ENCODE measurements at places on chromosomes 12 and 14. TPM values are rescaled to one million over a fixed set of nuclear protein-coding genes. Genes with fewer than 3 reads are reported as not detected.

- DNase-seq, result no peak
These were observed 7.5 kb downstream of the FOXG1 start for GRCh38 chr14:28773861-28774691.

DNA sequence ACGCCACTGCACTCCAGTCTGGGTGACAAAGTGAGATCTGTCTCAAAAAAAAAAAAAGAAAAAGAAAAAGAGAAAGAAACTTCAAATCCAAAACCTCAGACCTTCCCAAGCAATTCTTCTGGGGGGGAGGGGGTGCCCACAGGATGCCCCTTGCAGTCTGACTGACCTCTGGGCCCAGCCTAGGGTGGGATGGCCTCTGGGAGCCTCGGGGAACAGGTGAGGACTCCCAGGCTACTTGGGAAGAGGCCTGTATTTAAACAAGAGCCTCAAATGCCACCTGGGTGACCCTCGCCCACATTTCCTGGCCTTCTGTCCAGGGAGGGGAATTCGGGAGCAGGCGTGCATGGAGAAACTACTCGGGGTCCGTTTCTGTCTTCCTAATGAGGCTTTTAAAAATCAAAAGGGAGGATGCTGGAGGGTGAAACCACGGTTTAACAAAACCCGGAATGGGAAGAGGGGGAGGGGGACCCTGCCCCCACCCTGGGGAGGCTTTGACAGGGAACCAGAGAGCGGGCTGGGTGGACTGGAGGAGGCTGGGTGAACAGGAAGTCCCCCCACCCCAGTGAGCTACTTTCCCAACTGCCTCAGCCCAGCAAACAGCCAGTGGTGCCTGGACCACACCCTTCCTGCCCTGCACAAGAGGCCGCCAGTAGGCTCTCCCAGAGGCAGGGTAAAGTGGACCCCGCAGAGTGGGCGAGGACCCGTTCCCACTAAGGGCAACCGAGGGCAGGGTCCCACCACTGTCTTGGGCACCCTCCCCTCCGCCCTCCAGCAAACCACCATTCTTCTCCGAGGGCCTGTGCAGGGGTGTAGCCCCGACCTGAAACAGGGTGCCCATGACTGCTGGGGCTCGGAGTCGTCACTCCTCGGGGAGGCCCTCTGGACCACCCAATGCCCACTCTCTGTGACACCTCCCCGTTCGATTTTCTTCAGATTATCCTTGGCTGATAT is 1.5 kb upstream of the FBRSL1 start:
- no peak for DNase-seq

DNA sequence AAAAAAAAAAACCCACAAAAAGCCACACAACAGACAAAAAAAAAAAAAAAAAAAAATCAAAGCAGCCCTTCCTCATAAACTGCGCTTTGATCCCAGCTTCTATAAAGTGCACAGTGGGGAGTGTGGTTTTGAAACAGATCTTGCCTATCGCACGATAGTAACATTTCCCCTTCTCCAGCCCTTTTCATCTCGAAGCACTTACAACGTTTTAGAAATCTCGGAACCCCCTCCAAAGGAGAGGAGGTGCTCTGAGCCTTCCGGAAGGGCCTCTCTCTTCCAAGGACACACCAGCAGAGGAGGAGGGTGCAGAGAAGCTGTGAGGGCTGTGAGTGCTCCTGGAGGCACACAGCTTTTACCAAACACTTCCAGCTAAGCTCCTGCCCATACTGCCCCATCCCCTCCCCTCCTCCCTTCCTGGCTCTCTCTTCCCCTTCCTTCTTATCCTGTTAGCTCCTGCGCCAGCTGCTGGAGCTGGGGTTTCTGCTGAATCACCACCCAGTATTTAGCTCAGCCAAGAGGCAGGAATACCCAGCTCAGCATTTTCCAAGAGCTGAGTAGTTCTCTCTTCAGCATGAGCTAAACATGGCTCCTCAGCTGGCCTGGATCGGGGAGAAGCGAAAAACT is 28.4 kb downstream of the SLC7A8 start:
- DNase-seq, result no peak

- DNase-seq, result no peak
These were observed 32.0 kb downstream of the PRKD1 start for GRCh38 chr14:29895591-29896083.

- DNase-seq, result no peak
These were observed 141.3 kb upstream of the FKBP4 start for GRCh38 chr12:2653461-2653965.

GRCh38 chr14:51563560-51563959 is 88.2 kb upstream of the FRMD6 start:
- no peak for DNase-seq

RNASE1 gene
- total RNA-seq, result 8.0 TPM

LMO3 gene
- total RNA-seq, result not detected

Data from dermis microvascular lymphatic vessel endothelial cell (primary cell).